Adipocyte (in vitro differentiated cells): ENCODE measurements at places on chromosomes 12 and 14.
A peak's percentile ranks its signal among the peaks of the same experiment; 100 is the strongest.

GRCh38 chr12:2622460-2622859 is 172.3 kb upstream of the FKBP4 start:
- DNase-seq: no peak

- peak; percentile 71 for DNase-seq
These were observed 47.5 kb downstream of the PPFIBP1 start for GRCh38 chr12:27571463-27571862.

DNA sequence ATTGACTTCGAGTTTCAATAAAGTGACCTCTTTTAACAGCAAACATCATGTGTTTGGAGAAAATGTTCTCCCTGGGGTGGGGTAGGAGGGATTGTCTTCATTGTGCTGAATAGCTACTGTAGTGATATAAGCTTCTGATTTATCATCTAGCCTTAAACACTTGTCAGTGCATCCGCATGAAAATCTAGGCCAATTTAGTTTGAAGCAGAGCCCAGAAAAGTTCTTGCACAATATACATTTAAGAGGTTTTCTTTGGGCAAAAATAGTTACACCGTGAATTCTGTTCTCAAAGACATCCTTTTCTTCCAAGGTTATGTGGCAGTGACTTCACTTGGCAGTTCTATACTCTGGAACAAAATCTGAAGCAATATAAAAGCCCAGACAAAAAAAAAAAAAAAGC is 136.0 kb upstream of the IFNG-AS1 start:
- peak; percentile 42 for DNase-seq

- peak; percentile 67 for DNase-seq
These were observed 1.0 kb downstream of the HOMEZ start for GRCh38 chr14:23284654-23285529.
